ENCODE measurements at places on chromosomes 3 and 15.

- no peak for DNase-seq
Observed at GRCh38 chr3:172074032-172074431, 34.7 kb downstream of the FNDC3B start.

DNA sequence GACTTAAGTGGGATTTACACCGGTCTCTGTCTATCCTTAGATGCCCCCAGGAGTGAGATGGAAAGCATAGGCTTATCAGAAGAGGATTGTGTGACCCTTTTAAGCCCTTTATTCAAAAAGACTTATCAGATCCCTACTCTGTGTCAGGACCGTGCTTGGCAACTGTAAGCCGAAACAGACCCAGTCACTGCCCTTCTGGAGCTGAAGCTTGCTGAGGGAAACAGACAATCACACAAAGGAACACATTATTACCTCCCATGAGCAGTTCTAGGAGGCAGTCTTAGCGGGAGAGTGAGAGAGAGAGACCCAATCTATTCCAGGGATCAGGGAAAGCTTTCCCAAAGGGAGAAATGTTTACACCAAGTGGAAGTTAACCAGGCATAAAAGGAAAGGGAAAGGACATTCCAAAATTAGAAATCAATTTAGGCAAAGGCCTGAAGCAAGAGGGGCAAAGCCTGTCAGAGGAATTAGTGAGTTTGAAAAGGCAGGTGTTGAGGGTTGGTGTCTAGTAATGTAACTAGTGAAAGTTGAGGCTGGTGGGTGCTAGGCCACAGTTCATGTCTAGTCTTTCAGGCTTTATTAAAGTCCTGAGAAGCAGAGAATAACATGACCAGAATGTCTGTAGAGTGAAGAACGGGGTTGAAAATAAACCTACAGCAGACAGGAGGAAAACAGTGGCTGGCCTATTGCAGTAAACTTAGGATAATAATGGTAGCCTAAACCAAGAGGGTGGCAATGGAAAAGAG is 86.7 kb downstream of the THBS1 start:
- no peak for DNase-seq

DNA sequence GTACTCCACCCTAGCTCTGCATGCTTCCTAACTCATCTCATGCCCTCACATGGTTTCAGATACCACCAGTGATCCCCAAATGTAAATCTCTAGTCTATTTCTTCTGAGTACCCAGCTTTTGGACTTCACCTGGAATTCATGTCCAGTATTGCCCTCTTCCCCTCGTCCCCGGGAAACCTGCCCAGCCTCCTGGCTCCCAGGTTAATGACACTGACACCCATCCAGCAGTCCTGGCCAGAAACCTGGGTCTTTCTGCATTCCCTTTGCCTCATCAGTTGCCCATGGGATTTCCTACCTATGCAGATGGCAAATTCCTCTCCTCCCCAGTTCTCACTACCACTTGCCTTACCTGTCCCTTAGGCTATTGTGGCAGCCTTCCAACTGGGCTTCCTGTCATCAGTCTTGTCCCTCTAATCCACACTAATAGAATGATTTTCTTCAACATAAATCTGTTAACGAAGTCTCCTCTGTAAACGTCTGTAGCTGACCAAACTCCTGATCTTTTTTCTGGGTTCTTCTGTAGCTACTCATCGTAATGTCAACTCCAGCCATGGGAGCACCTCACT is 15.3 kb upstream of the MYLK start:
- no peak for DNase-seq

GRCh38 chr3:123201223-123201556 is 553 bp upstream of the SEC22A start:
- no peak for DNase-seq

- no peak for DNase-seq
Observed at GRCh38 chr15:49135342-49135857, 20.0 kb downstream of the COPS2 start.

DNA sequence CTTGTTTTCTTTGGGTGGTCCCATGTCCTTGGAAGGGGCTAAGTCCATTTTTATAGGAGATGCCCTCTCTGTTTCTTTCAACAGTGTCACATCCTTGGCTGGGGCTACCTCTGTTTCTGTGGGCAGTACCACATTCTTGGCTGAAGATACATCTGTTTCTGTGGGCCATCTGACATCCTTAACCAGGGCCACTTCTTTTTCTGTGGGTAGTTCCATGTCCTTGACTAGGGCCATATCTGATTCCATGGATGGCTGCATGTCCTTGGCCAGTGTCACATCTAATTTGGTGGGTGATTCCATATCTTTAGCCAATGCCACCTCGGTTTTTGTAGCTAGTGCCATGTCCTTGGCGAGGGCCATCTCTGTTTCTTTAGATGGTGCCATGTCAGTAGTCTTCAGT is 99.5 kb downstream of the MAP4 start:
- no peak for DNase-seq

GRCh38 chr15:34753236-34753894 is 1.4 kb downstream of the GJD2 start:
- DNase-seq: no peak

DNA sequence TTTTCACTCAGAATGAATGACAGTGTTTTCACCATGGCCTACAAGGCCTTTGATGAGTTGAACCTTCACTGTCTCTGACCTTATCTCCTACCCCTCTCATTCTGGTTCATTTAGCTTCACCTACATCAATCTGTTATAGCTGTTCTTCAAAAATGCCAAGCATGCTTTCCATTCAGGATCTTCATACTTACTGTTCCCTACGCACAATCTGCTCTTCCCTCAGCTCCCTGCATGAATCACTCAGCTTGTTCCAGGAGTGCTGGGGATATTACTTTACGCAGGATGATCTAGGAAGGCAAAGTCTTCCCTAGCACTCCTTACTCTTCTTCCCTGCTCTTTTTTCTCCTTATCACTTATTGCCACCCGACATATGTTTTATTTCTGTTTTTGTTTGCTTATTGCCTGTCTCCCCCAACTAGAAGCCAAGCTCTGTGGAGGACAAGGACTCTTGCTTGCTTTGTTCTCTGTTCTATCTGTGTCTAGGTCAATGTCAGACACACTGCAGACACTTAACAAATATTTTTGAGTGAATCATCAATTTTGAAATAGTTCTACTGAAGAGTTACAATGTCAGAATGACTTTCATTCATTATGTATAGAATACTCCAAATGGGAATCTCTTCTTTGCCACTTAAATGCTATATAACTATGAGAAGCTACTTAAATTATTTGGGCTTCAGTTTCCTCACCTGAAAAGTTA is 238.3 kb upstream of the FEZF2 start:
- no peak for DNase-seq

DNA sequence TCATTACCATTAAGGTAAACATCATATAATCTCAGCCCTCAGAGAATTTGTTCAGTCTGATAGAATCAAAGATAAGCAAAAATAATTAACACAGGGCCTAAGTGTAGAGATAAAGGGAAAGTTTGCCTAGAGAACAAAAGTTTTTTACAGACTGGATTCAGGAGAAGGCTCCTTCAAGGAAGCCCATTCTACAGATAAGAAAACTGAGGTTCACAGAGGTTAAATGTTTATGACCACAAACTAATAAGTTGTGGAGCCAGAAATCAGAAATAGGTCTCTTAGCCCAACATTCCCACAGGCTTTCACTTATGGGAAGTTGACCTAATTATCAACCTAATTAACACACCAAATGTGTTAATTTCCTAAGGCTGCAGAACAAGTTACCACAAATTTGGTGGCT is 110.7 kb downstream of the ZMAT3 start:
- no peak for DNase-seq

GRCh38 chr15:80823120-80823519 is 44.0 kb downstream of the CEMIP start:
- no peak for DNase-seq

GRCh38 chr3:172653004-172653572 is 57.8 kb downstream of the NCEH1 start:
- no peak for DNase-seq

GRCh38 chr3:29389362-29389761 is 108.5 kb downstream of the RBMS3 start:
- no peak for DNase-seq

- DNase-seq: no peak
Observed at GRCh38 chr3:23219117-23219516, 16.0 kb downstream of the UBE2E2 start.

- DNase-seq: no peak
Observed at GRCh38 chr15:36953346-36953745, 147.0 kb downstream of the MEIS2 start.

DNA sequence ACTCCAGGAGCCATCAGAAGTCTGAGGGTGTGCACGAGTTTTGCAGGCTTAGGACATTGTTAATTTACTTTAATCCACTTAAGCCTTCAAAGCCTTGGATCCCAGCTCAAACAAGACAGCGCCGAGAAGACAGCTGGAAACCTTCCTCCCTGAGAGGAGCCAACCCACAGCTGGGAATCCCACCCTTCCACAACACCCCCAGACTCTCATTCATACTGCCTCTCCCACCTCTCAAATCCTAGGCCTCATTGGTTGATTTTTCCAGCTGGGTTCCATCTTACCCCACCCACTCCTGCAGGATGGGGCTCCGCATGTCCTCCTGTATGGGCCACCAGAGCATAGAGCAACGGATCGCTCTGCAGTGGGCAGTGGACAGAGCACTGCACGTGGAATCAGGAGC is 80.4 kb downstream of the SEMA5B start:
- DNase-seq: no peak

GRCh38 chr3:31974471-31974870 is 6.6 kb downstream of the OSBPL10 start:
- DNase-seq: no peak

DNA sequence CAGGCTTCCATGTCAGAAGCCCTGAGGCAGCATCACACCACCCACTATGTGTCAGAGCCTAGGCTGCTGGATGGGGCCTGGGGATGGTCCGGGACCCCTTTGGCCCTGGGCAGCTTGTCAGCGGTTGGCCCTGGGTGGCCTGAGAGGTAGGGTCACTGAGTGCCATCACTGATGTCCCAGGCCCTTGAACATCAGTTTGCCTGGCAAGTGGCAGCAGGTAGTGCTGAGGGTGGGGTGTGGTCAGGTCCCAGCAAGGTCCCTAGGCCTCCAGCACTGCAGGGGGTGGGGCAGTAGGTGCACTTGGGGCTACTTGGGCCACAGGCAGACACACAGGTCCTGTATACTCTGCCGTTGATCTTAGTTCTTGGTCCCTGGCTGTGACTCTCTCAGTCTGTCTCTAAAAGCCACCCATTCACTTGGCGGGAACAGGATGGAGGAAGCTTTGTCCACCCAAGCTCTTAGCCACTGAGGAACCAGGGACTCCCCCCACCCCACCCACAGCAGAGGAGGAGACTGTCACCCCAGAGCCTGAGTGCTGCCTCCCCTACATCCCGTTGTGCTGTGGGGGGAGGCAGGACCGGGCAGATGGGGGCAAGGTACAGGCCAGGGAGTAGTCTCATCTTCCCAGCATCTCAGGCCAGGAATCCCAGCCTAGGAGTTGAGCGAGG is 5.8 kb downstream of the GNAI2 start:
- DNase-seq: no peak

GRCh38 chr3:30354513-30354912 is 251.9 kb upstream of the TGFBR2 start:
- DNase-seq: no peak

DNA sequence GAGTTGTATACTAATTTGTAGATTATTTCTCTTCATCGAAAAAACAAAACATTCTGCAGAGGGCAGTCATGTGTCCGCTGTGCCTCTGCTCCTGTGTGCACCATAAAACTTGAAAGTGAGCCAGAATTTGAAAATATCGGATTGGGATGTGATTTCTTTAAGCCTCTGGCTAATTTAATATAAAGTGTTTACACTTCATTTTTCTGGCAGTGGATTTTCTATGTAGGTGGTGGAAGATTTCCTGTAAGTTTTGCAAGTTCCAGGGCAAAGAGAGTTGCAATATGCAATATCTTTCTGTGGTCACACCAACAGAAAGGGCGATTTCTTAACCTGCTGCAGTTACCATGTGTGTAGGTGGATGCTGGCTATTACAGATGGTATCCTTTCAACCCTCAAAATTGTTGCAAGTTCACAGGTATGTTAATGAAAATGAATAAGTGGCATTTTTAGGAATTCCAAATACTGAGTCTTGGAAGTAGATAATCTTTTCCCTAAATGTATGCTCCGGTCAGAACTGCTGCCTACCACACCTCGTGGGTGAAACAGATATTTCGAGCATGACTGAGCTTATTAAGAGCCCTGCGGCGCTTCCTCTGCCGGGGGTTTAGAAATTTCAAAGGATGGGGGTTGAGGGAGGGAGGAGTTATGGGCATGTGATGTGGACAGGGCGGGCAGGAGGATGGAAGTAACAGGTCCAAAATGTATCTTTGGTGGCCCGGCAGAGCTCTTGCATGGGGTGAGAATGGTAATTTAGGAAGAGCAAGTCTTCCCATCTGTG is 134.0 kb downstream of the PGPEP1L start:
- no peak for DNase-seq

- no peak for DNase-seq
Observed at GRCh38 chr15:29132735-29133181, 136.9 kb downstream of the NSMCE3 start.
